ENCODE measurements at places on chromosomes 6 and 20. TPM values are rescaled to one million over a fixed set of nuclear protein-coding genes. Genes with fewer than 3 reads are reported as not detected.
A peak's percentile ranks its signal among the peaks of the same experiment; 100 is the strongest.

- H3K27ac ChIP-seq: no peak overlapping the region
- H3K36me3 ChIP-seq: no peaks in the 10 kb centered on the region
- no peaks in the 10 kb centered on the region for H3K4me1 ChIP-seq
- no peak overlapping the region for H3K4me3 ChIP-seq
- DNase-seq: no peak
Measured at GRCh38 chr6:102114402-102114801, 720.9 kb downstream of the GRIK2 start.

- H3K27me3 ChIP-seq: no peaks in the 10 kb centered on the region
- H3K4me3 ChIP-seq: no peak overlapping the region
- DNase-seq: no peak
- no peak overlapping the region for H3K27ac ChIP-seq
- H3K4me1 ChIP-seq: no peaks in the 10 kb centered on the region
Measured at GRCh38 chr6:18326980-18327379, 60.2 kb upstream of the RNF144B start.

Gene OR2B6
- total RNA-seq: not detected

DNA sequence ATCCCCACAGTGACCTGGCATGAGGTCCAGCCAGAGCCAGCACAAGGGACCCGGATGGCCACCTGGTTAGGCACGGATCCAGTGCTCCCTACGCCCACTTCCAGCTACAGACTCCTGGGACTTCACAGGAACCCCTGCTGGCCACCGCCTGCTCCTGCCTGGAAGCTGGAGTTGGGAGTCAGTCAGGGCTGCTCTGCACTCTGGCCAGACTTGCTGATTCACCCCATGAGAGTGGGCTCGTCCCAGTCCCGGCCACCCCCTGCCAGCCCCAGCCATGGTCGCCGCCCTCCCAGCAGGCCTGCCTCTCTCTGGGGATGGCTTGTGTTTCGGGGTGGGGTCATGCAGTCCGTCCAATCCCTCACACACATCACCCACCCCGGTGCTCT lies 125.8 kb downstream of the DLL1 start:
- no peaks in the 10 kb centered on the region for H3K27me3 ChIP-seq
- peaks cover 25% of the 10 kb centered on the region for H3K4me1 ChIP-seq
- no peak overlapping the region for H3K27ac ChIP-seq
- H3K4me3 ChIP-seq: no peak overlapping the region
- H3K36me3 ChIP-seq: no peaks in the 10 kb centered on the region

- no peak overlapping the region for H3K4me3 ChIP-seq
- no peaks in the 10 kb centered on the region for H3K27me3 ChIP-seq
- H3K36me3 ChIP-seq: no peaks in the 10 kb centered on the region
- H3K4me1 ChIP-seq: no peaks in the 10 kb centered on the region
Measured at GRCh38 chr6:148947621-148948444, 201.0 kb downstream of the UST start.

Gene CRIP3
- total RNA-seq: 3.7 TPM

Gene LBP
- total RNA-seq: 0.44 TPM

DNA sequence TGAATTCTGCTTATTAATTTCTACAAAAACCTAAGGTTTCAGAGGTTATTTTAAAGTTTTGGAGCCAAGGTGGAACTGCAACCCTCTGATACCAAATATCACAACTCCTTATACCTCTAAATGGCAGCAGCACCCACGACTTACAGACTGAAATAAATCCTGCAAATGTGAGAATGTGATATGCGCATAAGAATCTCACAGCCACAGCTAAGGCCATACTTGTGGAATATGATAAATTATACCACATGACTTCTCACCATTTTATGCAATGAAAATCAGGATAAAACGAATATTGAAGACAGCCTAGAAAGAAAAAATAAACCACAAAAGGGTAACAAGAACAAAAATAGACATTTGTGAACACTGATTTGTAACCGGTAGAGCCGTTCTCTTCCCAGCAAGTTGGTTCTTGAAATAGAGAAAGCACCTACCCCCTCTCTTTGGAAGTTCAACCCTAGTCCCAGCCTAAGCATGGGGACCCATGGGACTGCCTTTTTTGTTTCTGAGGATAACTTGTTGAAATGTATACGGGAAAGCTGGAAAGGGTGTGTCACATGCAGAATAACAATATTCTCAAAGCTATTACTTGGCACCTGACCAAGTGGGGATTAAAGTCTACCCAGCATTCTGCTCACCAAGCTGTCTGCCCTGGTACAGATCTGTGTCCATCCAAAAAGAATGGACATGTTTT lies 47.1 kb upstream of the MCM9 start:
- no peak overlapping the region for H3K27ac ChIP-seq
- no peaks in the 10 kb centered on the region for H3K36me3 ChIP-seq
- no peak for DNase-seq
- no peak overlapping the region for H3K4me3 ChIP-seq
- H3K4me1 ChIP-seq: no peaks in the 10 kb centered on the region

- H3K27me3 ChIP-seq: no peaks in the 10 kb centered on the region
- no peaks in the 10 kb centered on the region for H3K36me3 ChIP-seq
- no peak overlapping the region for H3K27ac ChIP-seq
Measured at GRCh38 chr6:47064274-47064673, 22.1 kb upstream of the ADGRF1 start.

Gene TP53TG5
- total RNA-seq: 3.1 TPM

Gene CCDC170
- 0.20 TPM for total RNA-seq

Gene SLC35D3
- not detected for total RNA-seq

DNA sequence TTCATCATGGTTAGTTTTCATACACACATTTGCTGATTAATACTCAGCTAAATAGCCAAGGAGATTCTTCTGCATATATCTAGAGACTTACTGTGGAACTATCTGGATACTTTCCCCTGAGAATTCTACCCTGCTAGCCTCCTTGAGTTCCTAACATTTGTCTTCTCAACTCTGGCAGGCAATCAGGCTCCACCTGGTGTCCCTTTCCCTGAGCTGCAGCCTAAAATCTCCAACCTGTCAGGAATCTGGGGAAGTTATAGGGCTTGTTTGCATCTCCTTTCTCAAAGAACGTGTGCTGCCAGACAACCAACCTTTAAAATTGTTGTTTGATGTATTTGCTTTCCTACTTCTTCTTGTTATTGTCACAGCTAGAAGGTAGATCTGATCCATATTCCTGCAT lies 73.4 kb downstream of the FUT9 start:
- H3K27ac ChIP-seq: no peak overlapping the region
- H3K4me3 ChIP-seq: no peak overlapping the region
- H3K36me3 ChIP-seq: no peaks in the 10 kb centered on the region

- H3K27me3 ChIP-seq: no peaks in the 10 kb centered on the region
- DNase-seq: no peak
- H3K36me3 ChIP-seq: no peaks in the 10 kb centered on the region
- H3K4me1 ChIP-seq: peaks cover 7% of the 10 kb centered on the region
Measured at GRCh38 chr6:130965656-130966055, 97.4 kb downstream of the EPB41L2 start.

DNA sequence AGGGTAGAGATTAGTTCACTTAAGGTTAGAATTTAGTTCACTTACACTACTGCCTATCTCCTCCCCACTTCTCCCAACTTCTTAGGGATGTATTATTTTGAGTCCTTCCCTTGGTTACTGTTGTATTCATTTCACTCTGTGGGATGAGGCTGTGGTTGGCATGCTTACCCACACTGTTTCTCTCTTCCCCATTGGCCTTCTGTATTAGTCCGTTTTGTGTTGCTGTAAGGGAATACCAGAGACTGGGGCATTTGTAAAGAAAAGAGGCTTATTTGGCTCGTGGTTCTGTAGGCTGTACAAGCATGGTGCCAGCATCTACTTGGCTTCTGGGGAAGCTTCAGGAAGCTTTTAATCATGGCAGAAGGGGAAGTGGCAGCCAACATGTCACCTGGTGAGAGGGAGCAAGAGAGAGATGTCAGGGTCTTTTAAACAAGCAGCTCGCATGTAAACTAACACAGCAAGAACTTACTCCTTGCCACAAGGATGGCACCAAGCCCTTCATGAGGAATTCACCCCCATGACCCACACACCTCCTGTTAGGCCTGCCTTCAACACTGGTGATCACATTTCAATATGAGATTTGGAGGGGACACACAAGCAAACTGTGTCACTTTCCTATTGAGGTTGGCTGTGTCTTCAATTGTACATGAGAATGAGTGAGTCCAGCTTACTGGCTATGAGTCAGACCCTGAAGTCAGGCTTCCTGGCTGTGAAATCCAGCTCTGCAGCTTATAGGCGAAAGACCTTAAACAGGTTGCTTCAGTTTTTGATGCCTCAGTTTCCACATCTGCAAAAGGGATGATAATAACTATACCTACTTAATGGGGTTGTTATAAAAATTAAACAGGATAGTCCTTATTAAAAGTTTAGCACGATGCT lies 53.3 kb downstream of the SYNDIG1 start:
- no peak for DNase-seq
- H3K36me3 ChIP-seq: no peaks in the 10 kb centered on the region
- no peak overlapping the region for H3K4me3 ChIP-seq

GRCh38 chr6:126188279-126188909 lies 151.5 kb upstream of the CENPW start:
- H3K27me3 ChIP-seq: no peaks in the 10 kb centered on the region
- no peaks in the 10 kb centered on the region for H3K4me1 ChIP-seq
- H3K27ac ChIP-seq: no peak overlapping the region
- no peak overlapping the region for H3K4me3 ChIP-seq
- DNase-seq: no peak
- no peaks in the 10 kb centered on the region for H3K36me3 ChIP-seq

- DNase-seq: no peak
- H3K36me3 ChIP-seq: peaks cover 7% of the 10 kb centered on the region
- peak overlapping the region; percentile 42 for H3K27ac ChIP-seq
- no peaks in the 10 kb centered on the region for H3K27me3 ChIP-seq
- no peak overlapping the region for H3K4me3 ChIP-seq
Measured at GRCh38 chr20:36549628-36549941, 8.3 kb downstream of the MYL9 start.

DNA sequence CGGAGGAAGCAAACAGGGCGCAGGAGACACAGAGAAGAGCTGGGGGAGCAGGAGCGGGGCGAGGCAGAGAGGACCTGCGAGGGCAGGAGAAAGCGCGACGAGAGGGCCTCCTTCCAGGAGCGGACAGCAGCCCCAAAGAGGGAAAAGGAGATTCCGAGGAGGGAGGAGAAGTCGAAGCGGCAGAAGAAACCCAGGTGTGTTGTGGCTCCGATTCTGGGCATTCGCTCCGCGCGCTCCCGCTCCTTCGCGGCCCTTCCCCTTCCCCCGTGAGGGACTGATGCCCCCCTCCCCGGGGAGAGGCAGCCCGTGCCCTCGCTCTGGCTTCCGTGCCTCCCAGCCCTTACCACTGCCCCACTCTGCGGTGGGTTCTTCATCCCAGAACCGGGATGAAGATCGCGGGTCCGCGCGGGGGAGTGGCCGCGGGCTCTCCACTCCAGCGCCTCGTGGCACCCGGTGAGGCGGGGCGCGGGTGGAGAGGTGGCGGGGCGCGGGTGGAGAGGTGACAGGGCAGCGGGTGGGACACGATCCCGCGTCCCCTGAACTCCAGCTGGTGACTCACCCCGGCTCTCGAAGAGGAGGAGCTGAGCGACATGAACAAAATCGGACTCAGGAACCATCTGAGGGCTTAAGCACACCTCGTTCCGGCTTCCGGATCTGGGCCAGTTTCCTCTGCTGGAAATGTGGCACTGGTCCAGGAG lies 22.4 kb downstream of the TMC2 start:
- no peak overlapping the region for H3K4me3 ChIP-seq
- no peaks in the 10 kb centered on the region for H3K36me3 ChIP-seq
- DNase-seq: no peak
- peaks cover 6% of the 10 kb centered on the region for H3K4me1 ChIP-seq
- peaks cover 86% of the 10 kb centered on the region for H3K27me3 ChIP-seq
- no peak overlapping the region for H3K27ac ChIP-seq
